ENCODE measurements at places on chromosomes 3 and 15.

GRCh38 chr3:135760581-135760980, 204.9 kb upstream of the PPP2R3A start:
- DNase-seq = no peak

- no peak for DNase-seq
Observed at GRCh38 chr3:150540991-150541390, 5.3 kb downstream of the SERP1 start.

- DNase-seq = no peak
Observed at GRCh38 chr3:13598201-13598600, 49.3 kb downstream of the FBLN2 start.

- DNase-seq = no peak
Observed at GRCh38 chr15:26702381-26702780, 70.5 kb downstream of the GABRB3 start.

DNA sequence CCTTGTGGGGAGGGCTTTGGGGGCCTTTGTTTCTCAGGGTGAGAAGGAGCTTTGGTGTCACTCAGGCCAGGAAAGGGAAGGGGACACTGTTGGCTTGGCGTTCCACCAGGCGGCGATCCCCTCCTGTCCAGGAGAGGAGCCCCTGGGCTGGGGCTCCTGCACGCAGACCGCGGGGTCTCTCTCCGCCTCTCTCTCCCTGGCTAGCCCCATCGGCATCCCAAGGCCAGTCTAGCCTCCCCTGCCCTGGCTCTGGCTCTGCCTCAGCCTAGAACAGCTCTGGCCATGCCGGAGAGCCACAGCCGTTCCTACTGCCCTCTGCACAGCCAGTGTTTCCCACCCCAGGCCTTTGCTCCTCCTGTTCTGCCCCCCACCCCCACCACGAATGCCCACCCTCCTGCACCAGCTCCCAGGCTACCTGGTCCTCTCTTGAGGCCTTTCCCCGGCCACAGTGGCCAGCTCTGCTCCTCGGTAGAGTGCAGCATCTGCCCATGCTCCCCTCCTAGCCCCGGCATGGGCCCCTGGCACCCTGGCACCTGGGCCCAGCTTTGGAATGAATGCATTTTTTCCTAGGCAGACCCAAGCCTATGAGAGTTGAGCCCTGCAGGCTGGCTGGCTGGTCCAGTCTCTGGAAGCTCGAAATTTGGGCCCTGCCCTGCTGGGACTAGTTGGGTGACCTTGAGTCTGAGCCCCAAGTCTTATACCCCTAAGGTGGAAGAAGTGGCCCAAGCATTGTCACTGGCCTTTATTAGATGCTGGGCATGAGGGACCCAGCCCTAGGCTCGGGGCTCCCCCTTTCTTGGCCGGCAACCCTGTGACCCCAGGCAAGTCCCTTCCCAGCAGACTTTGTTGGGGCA, 2.4 kb downstream of the PLXNA1 start:
- no peak for DNase-seq

- DNase-seq = no peak
Observed at GRCh38 chr15:83698294-83698693, 44.4 kb downstream of the ADAMTSL3 start.

- DNase-seq = no peak
Observed at GRCh38 chr3:131975047-131975446, 59.8 kb downstream of the CPNE4 start.

- no peak for DNase-seq
Observed at GRCh38 chr3:150770681-150771080, 7.7 kb upstream of the SIAH2 start.

DNA sequence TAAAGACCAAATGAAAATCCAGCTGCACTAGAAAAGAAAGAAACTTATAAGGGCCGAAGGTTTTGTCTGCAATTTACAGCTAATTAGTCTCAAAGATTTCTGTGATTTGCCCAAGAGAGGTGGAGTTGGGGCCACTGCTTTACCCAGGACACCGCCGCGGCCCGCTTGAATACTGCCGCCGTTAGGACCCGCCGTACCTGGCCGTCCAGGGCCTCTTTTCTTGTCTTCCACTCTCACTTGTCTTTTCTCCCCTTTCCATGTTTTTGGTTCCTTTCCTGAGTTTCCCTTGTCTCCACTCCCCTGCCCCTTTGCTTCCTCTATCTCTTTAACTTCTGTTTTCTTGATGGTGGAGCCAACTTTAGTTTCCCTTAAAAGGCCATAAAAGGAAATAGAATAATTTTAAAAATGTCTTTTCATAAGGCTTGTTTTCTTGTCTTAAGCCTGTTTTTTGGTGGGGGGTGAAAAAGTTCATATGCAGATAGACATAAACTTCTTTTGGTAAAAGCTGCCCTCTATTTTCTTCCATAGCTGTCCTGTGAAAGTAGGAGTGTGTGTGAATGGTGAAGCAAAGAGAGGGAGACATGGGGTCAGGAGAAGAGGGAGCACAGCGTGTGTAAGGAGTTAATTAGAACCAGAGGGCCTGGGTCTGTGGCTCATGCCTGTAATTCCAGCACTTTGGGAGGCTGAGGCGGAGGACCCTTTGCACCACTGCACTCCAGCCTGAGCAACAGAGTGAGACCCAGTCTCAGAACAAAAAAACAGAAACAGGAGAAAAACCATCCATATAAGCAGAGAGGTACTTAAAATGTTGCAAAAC, 16.0 kb upstream of the CCNL1 start:
- no peak for DNase-seq

GRCh38 chr3:33229066-33229465, 10.5 kb upstream of the SUSD5 start:
- DNase-seq = no peak

- no peak for DNase-seq
Observed at GRCh38 chr15:52318729-52319500, 23.3 kb upstream of the MYO5C start.

DNA sequence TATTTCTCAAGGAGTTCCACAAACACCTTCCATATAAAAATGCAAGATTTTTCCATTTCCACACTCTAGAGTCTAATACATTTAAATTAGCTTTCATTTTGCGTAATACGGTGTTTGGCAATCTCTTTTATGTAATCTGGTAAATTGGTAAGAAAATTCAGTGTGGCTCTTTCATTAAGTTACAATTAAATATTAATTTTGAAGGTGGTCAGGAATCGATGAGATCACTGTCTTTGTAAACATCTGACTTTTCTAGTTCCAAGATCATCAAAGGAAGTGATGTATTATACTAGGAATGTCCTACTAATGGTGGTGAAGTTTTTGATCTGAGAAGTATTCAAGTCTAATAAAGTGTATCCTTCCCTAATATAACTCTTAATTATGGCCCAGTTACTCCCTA, 1.1 kb upstream of the UTS2B start:
- DNase-seq = no peak

- DNase-seq = no peak
Observed at GRCh38 chr3:2879587-2879986, 230.6 kb downstream of the IL5RA start.

DNA sequence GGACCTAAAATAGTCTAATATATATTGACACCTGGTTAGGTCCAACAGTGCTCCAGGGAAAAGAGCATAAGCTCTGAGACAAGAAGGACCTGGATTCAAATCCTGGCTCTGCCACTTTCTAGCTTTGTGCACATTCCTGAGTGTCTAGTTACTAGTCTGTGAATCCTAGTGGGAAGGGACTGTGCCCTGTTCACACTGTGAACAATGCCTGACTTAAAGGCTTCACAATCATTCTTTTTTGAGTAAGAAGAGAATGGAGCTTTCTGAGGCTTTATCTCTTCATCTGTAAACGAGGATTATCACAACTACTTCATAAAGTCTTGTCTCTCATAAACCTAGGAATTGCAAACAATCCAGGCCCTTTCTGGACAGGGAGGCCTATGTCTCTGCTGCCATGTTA, 235.9 kb downstream of the SOX2 start:
- no peak for DNase-seq

- DNase-seq = no peak
Observed at GRCh38 chr15:80404761-80405553, 775 bp downstream of the ARNT2 start.

DNA sequence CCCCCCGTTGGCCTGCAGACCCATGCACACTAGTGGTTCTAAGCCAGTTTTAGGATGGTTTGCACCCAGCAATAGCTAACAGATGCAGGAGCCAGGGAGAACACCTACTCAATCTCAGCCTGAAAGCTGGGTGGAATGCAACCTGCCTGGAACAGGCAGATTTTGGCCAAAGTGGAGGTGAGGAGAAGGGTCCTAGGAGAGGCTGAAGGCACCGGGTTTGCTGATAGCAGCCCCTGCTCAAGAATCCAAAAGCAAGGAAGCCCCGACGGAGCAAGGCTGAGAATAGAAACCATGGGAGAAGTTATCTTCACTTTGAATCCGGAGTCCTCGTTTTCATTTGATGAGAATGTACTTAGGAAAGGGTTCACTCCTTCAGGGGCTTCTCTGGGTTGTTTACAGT, 9.9 kb downstream of the RRP9 start:
- DNase-seq = no peak

- no peak for DNase-seq
Observed at GRCh38 chr3:158169091-158169491, 59.2 kb downstream of the RSRC1 start.

DNA sequence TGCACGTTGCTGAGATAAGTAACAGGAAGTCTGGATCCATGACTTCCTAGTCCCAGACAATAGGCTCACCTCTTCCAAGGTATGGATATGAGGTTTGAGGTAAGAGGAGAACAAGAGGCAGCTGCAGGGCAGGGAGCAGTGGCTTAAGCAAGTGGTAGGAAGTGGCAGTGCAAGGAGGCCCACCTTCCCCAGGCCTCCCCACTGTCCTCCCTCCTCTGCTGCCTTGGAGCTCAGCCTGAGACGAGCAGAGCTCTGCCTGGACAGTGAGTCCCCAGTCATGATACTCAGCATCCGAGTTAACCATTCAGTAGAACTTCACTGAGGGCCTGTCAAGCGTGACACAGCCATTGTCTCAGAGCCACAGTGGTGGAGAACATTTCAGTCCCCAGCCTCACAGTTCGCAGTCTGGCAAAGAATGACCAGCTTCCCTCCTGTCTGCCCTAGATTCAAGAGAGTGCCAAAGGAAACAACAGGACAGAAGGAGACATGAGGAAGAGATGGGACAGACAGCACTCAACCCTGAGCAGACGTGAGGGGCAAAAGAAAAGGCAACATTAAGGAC, 41.4 kb upstream of the BOC start:
- DNase-seq = no peak

- DNase-seq = no peak
Observed at GRCh38 chr3:27607370-27607769, 114.8 kb downstream of the EOMES start.

DNA sequence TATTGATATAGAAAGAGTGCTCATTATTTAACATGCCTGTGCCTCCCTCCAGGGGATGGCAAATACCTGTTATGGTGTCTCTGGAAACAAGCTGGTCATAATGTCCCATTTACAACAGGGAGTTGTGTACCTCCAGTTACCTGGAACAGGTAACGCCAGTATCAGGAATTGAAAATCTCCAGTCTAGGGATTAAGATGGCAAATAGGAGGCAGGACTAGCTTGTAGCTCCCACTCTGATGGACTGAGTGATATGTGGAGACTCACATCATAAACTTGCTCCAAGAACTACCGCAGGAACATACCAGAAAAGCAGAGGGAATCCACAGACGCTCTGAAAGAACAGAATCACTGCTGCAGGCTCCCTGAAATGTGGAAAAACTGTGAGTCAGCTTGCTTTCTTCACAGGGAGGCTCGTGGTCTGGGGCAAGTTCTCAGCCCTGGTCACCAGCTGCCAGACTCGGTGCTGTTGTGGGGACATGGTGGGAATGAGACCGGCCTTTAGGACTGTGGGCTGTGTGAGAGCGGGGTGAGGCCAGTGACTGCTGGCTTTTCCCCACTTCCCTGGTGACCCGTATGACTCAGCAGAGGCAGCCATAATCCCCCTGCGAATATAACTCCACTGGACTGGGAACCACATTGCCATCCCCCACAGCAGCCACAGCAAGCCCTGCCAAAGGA, 97.4 kb downstream of the KCNAB1 start:
- DNase-seq = no peak

- no peak for DNase-seq
Observed at GRCh38 chr3:49759226-49759625, 27.1 kb downstream of the IP6K1 start.

GRCh38 chr3:174862101-174862500, 3.0 kb downstream of the NAALADL2 start:
- no peak for DNase-seq

DNA sequence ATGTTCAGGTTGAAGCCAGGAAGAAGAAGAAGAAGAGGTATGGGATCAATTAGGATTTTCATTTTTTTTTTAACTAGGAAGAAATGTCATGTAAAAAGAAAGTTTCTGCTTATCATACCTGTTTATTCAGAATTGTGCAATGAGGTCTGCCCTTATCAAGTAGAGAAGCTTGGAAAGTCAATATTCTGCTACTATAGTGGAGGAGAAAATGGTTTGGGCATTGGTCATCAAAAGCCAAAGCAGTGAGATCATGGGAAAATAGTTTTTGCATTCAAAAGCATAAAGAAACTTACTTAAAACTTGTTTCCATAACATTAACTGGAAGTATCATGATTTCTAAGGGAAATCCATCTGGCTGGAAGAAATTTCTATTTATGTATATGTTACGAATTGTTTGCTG, 1239.2 kb downstream of the NSUN3 start:
- DNase-seq = no peak

DNA sequence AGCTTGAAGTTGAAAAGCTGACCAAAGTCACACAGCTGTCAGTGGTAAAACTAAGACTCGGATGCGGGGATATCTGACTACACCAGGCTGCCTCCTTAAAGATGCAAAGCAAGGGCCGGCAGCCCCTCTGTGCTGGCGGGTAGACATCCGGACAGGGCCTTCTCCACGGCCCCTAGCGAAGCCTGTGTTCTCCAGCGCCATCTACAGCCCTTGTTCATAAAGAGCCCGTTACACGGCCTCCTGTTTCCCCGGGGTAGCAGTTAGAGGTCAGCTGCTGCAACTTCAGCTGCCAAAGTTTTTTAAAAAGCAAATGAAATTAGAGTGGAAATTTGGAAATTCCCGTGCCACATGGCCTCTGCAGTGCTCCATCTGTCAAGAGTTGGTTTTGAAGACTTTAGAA, 383.0 kb downstream of the TBL1XR1 start:
- no peak for DNase-seq

DNA sequence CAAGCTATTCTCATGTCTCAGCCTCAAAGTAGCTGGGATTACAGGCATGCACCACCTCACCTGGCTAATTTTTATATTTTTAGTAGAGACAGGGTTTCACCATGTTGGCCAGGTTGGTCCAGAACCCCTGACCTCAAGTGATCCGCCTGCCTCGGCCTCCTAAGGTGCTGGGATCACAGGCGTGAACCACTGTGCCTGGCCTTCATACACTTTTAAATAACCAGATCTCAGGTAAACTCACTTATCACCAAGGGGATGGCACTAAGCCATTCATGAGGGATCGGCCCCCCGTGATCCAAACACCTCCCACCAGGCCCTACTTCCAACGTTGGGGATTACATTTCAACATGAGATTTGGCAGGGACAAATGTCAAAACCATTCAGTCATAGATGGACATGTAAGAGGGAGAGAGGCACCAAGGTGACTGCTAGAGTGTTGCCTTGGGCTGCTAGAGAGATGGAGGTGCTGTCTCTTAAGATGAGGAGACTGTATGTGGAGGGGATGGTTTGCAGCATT, 13.3 kb upstream of the DOCK3 start:
- no peak for DNase-seq
